ENCODE measurements at places on chromosomes 13 and 19.

DNA sequence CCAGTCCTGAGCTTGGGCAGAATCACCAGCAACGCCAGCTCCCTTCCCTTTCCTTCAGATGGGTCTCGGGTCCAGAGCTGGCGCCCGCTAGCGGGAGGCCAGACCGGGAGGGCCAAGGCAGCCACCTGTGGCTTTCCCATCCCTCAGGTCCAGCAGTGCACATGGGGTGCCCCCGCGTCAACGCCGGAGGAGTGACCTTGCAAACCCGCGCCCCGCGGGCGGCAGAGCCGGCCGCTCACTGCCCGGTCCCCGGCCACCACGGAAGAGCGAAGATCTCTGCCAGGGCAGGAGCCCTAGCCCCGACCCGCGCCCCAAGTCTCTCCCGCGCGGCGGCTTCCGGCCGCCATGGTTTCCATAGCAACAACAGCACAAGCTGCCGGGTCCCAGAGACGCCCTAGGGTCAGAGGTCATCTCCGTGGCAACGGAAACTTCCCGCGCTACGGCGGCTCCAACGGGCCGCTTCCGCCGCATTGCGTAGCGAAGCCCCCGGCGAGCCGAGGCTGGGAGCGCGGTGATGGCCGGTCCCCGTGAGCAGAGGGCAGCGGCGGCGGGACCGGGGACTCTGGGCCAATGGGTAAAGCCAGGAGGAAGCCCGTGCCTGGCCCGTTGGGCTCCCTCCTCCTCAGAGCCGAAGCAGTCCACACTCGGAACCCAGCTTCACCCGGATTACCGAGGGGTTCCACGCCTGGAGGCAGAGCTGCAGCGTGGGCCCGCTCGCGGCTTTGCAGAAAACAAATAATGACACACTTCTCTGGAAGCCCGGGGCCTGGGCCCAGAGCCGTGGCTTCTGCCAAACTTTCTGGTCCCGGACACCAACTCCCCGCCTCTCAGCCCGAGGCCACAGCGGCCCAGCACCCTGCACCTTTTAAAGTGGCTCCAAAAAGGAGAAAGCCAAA is 7.4 kb downstream of the FGF14 start:
- DNase-seq: peak; percentile 91

- DNase-seq: no peak
Measured at GRCh38 chr13:30401347-30401746, 20.9 kb upstream of the UBE2L5 start.

DNA sequence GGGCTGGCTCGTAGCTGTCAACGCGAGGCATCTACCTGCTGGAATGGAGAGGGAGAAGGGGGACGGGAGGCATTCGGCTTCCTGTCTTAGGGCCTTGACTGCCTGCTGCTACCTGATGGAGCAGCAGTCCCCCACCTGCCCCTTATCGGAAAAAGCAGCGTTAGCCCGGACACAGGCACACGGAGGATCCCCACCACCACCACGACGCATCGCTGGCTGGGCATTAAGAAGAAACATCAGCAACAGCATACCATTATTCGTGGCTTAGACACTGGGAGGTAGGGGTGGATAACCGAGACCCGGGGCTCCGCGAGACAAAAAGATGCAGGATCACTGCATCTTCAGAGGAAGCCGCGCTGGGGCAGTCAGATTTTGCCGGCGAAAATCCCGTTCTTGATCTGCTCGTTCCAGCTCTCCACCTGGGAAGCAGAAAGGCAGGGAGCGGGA is 1.1 kb downstream of the COX6B2 start:
- DNase-seq: no peak

DNA sequence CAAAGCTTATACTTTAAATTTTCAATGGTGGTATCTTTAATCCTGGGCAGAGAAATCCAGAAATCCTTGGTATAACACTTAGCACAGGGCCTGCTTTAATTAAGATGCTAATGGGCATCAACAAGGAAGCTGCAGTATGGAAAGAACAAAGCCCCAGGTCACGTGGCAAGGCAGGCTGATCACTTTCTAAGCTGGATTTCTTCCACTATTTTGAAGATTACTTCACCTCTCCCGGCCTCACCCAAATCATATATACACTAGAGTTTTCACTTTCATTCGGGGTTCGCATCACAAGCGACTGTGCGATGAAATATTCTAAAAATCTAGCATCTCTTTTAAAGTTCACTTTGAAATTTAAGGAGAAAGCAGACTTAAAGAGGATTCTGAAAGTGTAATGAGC is 71.8 kb downstream of the STARD13 start:
- DNase-seq: no peak

DNA sequence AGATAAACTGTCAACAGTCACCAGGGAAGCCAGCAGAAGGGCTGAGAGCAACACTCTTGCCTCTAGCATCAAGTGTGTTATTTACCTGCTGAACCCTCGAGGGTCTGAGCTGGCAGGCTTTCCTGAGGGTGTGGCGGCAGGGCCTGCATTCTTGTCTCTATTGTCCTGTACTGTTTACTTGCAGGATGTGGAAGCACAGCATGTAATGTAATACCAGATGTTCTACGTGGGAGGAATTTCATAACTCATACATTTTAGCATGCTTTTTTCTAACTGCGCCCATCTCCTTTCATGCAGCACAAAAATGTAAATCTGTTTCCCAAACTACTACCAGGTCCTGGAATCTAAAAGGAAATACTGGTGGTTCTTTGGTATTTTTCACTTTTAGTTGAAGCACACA is 153.1 kb downstream of the RGCC start:
- DNase-seq: no peak

DNA sequence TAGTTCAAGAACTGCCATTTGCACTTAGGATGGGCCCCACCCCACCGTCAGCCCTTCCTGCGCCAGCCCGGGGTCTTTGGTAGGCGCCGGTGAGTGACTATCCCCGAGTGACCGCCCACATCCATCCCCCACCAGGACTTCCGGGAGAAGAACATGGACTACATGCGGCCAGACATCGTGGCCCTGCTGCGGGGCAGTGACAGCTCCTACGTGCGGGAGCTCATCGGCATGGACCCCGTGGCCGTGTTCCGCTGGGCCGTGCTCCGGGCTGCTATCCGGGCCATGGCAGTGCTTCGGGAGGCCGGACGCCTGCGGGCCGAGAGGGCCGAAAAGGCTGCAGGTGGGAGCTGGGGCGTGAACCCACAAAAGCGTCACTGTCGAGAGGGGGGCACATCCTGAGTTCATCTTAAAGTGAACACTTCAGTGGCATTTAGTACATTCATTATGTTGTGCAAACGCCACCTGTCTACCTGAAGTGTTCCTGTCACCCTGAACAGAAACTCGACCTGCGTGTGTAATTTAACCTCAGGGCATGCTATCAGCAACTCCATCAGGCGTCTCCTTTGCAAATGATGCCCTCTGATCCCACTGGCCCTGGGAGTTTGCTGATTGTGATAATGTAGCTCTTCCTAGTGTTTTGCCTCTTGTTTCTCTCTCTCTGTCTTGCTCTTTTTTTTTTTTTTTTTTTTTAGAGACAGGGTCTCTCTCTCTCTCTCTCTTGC is 42.4 kb upstream of the USE1 start:
- DNase-seq: no peak

GRCh38 chr13:101248739-101249514 is 167.4 kb downstream of the NALCN start:
- DNase-seq: no peak

DNA sequence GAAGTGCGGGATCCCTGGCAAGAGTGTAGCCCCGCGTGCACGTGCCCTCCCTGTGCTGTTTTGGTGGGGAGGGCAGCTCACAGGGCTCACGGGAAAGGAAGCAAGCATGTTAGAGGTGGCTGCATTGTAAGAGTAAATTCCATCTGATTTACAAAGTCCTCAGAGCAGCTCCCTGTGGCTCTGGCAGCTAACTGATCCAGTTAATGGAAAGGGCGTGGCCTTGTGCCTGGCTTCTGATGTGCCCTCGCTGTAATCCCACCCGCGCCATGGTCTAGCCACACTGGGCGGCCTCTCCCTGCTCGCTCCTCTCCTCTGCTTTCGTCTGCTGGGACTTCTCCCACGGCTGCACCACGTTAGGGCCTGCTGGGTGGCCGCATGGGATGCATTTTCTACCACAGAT is 258.5 kb downstream of the FGF9 start:
- no peak for DNase-seq

DNA sequence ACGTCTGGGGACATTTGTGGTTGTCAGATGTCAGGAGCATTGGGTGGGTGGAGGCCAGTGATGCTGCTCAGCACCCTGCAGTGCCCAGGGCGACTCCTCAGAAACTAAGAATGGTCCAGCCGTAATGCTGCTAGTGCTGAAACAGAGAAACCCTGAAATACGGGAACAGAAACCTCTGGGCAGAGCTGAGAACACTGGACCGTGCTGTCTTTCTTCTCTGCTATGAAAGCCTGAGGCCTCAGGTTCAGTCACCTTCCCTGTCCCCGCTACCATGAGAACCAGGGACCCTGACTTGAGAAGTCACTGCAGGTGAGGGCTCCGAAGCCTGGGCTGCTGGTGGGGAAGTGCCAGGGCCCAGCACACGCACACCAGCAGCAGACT is 13.4 kb downstream of the CAPS start:
- DNase-seq: no peak

GRCh38 chr13:99959540-99960230 is 11.9 kb downstream of the ZIC5 start:
- no peak for DNase-seq

DNA sequence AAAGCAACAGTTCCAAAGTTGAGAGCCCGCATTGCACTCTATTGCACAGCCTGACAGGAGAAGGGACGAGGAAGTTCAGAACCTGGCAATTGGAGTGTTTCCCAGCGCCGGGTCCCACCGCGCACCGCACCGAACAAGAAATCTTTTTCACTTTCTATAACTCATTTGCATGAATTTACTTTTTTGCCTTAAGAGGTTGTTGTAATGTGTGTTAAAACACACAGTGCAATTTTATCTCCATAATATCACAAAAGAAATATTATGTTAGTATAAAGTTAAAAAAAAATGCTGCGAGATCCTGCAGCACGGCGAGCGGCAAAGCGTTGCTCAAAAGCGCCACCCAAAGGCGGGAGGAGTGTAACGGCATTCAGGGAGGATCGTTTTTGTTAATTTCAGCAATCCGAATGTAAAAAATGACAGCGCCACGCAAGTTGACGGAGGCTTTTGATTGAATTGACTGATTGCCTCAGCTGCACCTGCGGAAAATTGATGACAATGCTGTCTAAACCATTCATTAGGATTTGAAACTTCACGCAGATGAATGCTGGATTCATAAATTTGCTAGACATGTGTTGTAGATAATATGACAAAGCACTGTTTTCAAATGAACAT is 303.6 kb upstream of the ZNF507 start:
- no peak for DNase-seq

DNA sequence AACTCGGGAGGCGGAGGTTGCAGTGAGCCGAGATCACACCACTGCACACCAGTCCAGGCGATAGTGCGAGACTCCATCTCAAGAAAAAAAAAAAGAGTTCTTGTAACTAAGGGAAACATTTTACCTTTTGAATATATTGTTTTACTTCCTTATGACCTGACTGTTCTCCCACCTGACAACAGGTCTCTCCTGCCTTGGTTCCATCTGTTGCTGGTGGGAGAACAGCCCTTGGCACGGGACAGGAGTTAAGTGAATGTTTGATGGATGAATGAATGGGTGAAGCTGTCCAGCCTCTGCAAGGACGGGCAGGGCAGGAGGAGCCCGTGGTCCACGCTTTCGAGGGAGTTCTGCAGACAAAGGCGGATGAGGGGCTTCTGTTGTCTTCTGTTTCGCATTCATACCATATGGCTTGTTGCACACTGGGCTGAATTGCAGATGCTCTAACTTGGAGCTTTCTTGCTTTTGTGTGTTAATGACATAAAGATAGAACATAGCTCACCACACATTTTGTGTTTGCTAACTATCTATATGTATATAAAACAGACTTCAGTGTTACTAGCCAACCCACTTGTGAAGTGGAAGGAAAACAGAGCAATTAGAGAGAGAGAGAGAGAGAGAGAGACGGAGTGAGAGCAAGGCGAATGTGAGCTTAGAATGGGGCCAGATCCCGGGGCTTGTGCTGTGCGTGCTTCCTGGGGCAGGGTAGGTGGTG is 16.2 kb upstream of the CCNE1 start:
- no peak for DNase-seq

- no peak for DNase-seq
Measured at GRCh38 chr13:67225252-67226159, 4.6 kb downstream of the PCDH9 start.

DNA sequence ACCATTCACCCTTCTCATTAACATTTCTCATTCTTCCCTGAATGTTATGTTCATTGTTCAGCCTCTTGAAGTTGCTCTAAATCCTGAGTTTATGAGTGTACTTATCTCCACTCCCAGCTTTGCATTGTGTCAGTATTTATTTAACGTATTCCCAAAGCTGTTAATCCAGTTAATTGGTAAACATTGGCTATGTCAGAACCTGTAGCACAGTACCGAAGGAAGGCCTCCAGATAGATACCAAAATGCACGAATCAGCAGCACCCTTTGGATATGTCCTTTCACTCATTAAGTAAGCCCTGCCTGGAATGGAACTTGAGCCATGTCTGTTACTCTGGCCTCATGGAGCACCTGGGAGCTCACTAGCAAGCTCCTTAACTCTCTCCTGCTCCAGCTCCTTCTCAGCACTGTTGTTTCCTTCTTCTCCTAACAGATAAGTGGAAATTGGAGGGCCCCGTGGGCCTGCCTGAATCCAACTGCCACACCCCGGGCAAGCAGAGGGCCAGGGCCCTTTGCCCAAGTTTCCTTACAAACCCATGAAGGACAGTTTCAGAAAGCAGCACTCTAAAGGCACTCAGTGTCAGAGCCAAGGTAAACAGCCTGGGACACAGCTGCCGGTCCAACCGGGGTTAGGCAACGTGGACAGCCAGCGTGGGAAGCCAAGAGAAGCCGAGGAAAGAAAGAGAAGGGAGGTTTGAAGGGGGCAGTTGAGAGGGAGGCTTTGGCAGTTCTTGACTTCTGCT is 155.0 kb upstream of the SERP2 start:
- no peak for DNase-seq

- no peak for DNase-seq
Measured at GRCh38 chr13:80334597-80335260, 6.2 kb downstream of the SPRY2 start.

DNA sequence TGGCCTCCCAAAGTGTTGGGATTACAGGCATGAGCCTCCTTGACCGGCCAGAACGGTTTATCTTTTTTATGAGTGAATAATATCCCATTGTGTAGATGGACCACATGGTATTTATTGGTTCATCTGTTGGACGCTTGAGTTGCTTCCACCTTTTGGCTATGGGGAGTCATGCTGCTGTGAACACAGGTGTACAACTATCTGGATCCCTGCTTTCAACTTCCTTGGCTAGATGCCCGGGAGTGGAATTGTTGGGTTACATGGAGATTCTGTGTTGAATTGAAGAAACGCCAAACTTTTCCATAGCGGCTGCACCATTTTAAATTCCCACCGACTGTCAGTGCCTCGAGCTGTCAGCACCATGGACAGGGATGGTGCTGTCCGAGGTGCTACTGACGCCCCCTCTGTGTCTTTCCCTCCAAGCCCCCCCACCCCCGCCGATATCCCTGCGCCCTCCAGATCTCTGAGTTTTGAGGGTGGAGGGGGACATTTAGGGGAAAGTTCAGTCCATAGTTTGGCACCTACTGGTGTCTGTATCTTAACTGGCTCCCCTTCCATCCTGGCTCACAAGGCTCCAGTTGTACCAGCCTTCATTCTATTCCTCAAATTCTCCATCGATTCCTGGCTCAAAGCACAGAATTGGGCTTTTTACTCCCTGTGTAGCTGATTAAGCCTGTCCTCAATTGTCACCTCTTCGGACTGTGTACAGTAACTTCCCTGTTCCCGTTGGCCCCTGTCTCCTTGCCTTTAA is 27.3 kb downstream of the PNPLA6 start:
- no peak for DNase-seq
